ENCODE measurements at places on chromosomes 3 and 15.

- DNase-seq, result no peak
Measured at GRCh38 chr3:25558121-25558520, 106.6 kb downstream of the TOP2B start.

DNA sequence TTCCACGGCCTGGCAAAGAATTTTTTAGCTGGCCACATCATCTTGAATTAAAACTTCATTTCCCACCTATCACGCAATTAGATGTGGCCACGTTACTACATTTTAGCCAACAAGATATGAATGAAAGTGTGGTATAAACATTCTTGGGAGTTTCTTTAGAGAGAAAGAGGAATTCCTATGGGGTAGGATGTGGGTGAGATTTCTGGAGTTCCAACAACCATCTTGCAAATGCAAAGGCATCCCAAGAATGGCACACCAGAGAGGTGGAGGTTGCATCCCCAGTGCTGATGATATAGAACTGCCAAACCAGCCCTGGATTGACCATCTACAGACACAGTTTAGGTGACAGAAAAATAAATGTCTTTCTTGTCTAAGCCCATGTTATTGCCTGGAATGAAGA, 66.3 kb upstream of the AKAP13 start:
- no peak for DNase-seq

- no peak for DNase-seq
Measured at GRCh38 chr3:82080792-82081191, 319.3 kb upstream of the GBE1 start.

DNA sequence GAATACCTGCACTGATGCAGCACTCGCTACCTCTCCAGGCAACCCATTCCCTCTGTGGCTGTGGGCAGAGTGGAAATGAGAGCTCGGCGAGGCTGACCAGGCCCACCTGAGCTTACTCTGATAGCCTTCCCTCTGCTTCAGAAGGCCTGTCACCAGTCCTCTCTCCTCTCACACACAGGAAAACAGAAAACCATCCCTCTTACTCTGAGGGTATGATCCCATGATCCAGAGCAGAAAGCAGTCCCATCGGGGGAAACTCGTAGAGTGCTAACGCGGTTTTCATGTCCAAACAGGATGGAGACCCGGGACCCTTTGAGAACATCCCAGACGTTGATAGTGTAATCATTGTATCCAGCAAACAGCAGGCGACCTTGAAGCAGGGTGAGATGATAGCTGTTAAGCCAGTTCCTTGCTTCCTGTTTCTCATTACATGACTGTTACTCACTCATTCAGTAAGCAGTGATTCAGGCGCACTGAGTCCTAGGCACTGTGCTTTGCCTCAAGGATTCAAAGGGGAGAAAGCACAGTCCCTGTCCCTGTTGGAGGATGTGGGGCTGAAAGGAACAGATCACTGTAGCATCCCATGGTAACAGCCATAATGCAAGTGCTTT, 11.8 kb upstream of the BCL2L10 start:
- no peak for DNase-seq

- DNase-seq, result no peak
Measured at GRCh38 chr15:52103217-52104207, 9.1 kb downstream of the BCL2L10 start.

- DNase-seq, result no peak
Measured at GRCh38 chr3:57998366-57999283, 9.6 kb upstream of the FLNB start.

DNA sequence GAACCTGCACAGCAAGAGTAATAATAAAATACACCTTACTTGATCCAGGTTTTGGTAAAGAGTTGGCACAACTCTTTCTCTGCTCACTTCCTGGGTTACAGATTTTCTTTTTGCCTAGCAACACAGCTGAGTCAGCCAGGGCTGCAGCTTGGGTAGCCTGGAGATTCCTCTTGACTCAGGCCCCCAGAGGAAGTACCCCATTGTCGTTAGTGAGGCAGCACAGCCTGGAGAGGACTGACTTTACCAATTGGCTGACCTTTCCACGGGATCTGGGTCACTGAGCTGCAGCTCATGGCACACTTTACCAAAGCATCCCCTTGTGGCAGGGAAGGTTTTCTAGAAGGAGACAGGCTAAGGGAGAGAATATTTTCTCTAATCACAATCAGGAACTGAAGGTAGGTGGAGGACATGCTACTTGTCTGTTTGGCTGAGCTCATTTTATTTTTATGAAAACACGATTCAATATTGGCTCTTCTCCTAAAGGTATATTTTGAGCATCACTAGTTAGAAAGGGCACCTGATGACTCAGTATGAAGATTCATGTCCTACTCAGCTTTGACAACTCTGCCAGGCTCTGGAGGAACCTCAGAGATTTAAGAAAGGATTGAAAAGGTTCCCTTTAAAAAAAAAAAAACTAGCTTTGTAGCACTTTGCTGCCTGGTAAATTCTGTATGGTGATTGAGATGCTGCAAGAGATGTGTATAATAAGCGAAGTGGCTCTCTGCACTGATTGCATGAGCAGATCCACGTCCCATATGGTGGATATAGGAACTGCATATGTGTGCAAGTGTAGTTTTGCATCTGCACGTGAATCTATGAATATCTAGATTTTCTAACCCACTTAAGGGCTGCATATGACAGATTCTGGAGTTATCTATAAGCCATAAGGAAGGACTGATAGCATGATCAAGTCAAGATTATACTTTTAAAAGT, 124.8 kb downstream of the CHDH start:
- no peak for DNase-seq

DNA sequence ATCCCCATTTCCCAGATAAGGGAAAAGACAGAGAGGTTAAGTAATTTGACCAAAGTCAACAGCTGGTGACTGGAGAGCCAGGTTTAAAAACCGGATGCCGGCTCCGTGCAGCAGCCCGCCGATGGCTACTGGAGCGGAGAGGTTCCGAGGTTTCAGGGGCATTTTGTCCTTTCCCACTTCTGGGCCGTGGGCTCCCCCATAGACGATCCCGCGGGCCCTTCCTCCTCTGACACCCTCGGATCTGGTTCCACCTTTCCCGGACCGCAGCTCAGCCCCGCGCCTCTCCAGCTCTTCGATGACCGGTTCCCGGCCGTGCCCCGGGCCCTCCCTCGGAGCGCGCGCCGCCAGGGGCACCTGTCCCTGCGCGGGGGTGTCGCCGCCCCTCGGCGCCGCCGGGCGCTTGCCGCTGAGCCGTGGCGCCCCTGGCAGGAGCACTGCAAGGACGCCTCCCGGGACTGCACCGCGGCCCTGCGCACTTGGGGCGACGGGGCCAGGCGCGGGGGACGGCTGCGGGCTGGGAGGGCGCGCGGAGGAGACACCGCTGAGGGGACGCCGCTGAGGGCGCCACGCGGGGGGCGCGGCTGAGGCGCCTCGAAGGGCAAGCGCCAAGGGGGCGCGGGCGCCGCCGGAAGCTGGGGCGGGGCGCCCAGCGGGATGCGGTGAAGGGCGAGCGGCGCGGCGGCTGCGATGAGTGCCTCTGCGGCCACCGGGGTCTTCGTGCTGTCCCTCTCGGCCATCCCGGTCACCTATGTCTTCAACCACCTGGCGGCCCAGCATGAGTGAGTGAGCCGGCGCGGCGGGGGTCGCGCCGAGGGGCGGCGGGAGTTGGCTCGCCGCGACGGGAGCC, at the start of gene TM6SF1:
Gene TM6SF1 (plus strand): TSS at position 652 of the 847 bp plus-strand sequence. CDS start 36 bp downstream, at position 688.
- peak; percentile 1 for DNase-seq

GRCh38 chr15:33071451-33071850, 123.1 kb downstream of the FMN1 start:
- no peak for DNase-seq

GRCh38 chr15:73936181-73936580, 9.9 kb downstream of the LOXL1 start:
- no peak for DNase-seq

DNA sequence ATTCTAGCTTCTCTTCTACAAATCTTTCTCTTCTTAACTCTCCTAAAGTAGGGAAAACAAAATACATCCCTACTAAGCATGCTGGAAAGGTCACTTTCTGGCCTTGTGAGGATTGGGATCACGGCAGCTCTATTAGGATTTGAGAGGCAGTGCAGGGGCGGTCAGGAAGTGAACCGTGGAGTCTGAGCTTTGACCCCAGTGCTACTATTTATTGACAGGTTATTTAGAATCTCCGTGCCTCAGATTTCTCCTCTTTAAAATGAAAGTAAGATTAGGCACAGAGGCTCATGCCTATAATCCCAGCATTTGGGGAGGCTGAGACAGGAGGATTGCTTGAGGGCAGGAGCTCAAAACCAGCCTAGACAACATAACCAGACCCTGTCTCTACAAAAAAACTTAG, 42.0 kb upstream of the CHRM5 start:
- no peak for DNase-seq

DNA sequence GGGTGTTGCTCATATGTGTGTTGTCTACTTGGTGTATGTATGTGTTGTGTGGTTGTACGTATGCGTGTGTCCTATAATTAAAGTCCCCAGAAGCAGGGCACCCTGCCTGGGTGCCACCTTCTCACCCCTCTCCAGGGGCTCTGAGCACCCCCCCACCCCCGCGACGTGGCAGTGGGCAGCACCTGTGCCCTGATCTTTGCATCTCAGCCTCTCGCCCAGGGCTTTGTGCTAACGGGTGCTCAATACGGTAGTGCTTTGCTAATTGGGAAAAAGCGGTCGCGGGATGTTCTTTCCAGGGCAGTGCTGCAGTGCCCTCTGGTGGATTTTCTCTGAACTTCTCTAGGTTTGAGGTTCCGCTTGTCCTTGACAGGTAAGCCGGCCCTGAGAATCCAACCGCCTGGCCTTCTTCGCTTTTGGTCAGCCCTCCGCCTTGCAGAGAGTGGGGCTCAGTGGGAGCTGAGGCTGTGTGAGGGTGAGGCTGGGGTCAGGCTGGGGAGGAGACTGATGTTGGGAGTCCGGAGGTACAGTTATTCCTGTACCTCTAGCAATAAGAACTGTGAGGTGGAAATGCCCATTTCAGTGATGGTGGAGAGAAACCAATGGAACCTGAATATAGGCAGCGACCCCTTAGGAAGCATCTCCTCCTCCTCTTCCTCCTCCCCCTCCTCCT, 17.6 kb upstream of the EPHB3 start:
- DNase-seq, result peak; percentile 83

GRCh38 chr15:31554261-31554660, 227.6 kb downstream of the KLF13 start:
- no peak for DNase-seq

GRCh38 chr15:81825136-81825535, 220.7 kb downstream of the MEX3B start:
- DNase-seq, result no peak

DNA sequence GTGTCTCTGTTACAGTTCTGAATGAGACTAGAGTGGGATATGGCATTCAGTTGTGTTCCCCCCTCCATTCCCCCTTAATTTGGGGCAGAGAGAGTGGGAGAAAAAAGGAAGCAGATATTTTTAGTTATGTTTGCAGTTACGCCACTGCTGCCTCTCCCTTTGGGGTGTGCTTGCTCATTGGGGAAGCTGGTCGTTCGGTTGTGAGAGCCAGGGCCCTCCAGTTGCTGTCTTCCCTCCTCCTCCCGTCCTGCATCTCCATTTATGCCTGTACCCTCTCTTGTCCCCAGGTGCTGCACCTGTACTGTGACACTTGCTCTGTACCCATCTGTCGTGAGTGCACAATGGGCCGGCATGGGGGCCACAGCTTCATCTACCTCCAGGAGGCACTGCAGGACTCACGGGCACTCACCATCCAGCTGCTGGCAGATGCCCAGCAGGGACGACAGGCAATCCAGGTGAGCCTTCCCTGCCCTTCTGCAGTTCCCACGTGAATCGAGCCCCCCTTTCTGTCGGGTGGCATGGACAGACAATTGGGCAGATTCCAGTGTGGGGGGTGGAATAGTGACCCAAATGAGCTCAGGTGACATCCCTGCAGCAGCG, 55.8 kb downstream of the TRIM71 start:
- no peak for DNase-seq
